ENCODE measurements at places on chromosomes 3 and 15.

- no peak for DNase-seq
Observed at GRCh38 chr15:78069052-78069414, 8.5 kb downstream of the TBC1D2B start.

- DNase-seq: no peak
Observed at GRCh38 chr3:101049532-101049931, 56.3 kb upstream of the ABI3BP start.

- no peak for DNase-seq
Observed at GRCh38 chr15:89192136-89192535, 29.2 kb downstream of the RLBP1 start.

- DNase-seq: no peak
Observed at GRCh38 chr15:93477188-93477587, 388.2 kb upstream of the RGMA start.

GRCh38 chr3:122189357-122189756 lies 5.9 kb downstream of the CASR start:
- no peak for DNase-seq

DNA sequence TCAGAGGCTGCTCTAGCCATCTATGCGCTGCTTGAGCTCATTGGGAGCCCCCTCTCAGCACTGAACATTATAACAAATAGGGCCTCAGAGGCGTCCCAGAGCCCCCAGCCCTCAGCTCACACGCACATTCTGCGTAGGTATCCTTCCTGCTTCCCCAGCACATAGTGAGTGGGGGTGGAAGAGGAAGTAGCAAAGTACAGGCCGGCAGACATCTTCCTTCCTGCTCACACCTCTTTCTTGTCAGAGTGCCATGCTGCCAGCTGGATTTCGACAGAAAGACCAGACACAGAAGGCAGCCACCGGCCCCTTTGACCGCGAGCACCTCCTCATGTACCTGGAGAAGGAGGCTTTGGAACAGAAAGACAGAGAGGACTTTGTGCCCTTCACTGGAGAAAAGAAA lies 16.6 kb downstream of the TMOD2 start:
- DNase-seq: no peak

DNA sequence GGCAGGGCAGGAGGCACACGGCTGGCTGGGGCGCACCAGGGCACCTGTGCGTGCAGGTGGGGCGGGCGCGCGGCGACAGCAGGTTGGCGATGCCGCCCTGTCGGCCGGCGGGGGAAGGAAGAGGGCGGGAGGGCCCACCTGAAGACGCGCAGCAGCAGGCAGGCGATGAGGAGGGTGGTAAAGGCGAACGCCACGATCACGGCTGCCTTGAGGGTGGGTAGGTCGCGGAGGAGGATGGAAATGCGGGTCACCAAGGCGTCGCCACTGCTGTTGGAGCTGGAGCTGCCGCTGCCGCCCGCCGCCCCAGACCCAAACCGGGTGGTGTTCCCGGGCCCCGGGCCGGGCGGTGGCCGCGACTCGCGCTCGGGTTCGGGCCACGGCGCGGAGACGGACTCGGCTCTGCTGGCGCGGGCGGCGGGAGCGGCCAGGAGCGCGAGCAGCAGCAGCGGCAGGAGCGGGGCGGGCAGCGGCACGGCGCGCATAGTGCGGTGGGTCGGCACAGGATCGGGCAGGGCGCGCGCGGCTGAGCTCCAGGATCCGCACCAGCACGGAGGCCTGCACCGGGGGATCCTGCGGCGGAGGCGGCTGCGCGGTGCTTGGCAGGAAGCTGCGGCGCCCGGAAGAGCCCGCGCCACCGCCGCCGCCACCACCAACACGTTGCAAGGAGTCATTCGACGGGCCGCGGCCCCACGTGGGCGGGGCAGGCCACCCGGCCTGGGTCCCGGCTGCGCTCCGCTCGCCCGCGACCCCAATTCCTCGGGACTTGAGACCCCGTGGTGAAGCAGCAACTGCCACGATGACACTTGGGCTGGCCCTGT lies at the start of gene FAM174B:
Gene FAM174B (minus strand): TSS at position 598 of the 818 bp plus-strand sequence.
- no peak for DNase-seq

DNA sequence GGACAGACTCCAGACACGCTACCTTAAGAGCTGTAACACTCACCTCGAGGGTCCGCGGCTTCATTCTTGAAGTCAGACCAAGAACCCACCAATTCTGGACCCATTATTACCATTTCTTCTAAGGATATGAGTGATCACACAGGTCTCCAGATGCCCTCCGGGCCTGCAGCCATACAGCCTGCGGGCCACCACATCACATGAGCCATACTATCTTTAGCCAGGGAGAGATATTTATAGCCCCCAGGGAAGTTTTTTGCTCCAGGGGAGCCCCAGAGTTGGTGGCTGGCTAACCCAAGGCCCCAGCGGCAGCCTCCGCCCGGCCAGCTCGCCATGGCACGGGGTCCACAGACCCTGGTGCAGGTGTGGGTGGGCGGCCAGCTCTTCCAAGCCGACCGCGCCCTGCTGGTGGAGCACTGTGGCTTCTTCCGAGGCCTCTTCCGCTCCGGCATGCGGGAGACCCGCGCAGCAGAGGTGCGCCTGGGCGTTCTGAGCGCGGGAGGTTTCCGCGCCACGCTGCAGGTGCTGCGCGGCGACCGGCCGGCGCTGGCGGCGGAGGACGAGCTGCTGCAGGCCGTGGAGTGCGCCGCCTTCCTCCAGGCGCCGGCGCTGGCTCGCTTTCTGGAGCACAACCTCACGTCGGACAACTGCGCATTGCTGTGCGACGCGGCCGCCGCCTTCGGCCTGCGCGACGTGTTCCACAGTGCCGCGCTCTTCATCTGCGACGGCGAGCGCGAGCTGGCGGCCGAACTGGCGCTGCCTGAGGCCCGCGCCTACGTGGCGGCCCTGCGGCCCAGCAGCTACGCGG lies at the start of gene KBTBD13:
Gene KBTBD13 (plus strand): TSS at position 261 of the 805 bp plus-strand sequence. CDS start 70 bp downstream, at position 331.
- DNase-seq: no peak

DNA sequence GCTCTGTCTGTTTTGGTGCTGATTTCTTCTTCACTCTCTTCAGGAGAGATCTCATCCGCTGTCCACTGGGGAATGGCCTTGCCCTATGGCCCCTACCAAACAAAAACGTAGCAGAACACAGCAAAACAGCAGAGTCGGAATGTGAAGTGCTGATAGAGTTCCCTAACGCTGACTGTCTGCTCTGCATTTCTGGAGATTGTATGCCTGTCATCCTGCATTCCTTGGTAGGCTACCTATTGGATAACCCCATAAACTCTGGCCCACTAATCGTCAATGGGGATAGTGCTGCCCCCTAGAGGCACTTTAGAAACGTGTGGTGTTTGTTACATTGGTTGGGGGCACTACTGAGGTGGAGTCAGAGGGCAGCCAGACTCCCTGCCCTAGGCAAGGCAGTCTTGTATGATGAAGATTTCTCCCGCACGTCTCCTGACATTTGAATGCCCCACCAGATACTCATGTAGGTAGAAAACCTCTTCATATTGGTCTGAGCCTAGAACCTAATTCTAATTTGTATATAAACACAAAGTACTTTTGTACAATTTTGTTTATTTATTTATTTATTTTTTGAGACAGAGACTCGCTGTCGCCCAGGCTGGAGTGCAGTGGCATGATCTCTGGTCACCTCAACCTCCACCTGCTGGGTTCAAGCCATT lies 15.6 kb upstream of the MAGEF1 start:
- peak; percentile 24 for DNase-seq

DNA sequence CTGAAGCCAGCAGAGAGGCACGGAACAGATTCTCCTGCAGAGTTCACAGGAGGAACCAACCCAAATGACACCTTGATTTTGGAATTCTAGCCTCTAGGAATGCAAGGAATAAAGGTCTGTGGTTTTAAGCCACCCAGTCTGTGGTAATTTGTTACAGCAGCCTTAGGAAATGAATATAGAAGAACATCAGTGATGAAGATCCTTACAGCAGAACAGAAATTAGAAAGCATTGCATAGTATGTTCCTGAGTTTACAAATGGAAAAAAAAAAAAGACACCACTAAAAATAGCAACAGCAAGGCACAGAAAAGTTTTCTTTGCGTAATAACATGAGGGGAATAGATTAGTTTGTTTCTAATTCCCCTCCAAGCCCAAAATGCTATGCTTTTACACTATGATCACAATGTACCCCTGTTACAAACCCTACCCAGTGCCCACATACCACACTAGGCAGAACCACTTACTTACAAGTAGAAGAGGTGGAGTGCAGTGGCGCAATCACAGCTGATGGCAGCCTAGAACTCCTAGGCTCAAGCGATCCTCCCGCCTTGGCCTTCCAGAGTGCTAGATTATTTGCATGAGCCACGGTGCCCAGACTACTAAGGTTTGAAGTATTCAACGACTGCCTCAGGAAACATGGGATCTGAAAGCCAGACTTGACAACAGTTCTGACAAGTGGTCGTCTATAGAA lies 84.3 kb downstream of the SHQ1 start:
- no peak for DNase-seq

GRCh38 chr3:159896543-159896942 lies 92.1 kb upstream of the IL12A start:
- DNase-seq: no peak

DNA sequence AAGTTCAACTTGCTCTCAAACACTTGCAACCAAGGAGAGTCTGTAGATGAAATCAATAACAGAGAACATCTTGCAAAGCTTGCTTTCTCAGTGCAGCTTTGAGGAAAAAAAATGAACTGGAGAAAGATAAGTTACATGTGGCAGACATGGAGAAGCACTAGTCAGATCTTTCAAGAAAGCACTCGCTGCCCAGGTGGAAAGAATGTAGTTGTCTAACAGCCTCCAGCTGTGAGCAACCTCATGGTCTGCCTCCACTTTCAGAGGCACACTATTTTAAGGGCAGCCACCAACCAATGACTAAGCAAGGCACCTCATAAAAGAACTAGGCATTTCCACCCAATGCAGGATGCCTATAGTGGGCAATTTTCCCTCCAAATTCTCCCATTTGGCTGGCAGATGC lies 125.4 kb upstream of the CPNE4 start:
- DNase-seq: no peak

GRCh38 chr3:183381179-183381578 lies 47.2 kb downstream of the MCF2L2 start:
- no peak for DNase-seq

GRCh38 chr15:72781631-72782030 lies 1.9 kb downstream of the ADPGK start:
- no peak for DNase-seq

- no peak for DNase-seq
Observed at GRCh38 chr3:42177801-42178150, 86.6 kb downstream of the TRAK1 start.

DNA sequence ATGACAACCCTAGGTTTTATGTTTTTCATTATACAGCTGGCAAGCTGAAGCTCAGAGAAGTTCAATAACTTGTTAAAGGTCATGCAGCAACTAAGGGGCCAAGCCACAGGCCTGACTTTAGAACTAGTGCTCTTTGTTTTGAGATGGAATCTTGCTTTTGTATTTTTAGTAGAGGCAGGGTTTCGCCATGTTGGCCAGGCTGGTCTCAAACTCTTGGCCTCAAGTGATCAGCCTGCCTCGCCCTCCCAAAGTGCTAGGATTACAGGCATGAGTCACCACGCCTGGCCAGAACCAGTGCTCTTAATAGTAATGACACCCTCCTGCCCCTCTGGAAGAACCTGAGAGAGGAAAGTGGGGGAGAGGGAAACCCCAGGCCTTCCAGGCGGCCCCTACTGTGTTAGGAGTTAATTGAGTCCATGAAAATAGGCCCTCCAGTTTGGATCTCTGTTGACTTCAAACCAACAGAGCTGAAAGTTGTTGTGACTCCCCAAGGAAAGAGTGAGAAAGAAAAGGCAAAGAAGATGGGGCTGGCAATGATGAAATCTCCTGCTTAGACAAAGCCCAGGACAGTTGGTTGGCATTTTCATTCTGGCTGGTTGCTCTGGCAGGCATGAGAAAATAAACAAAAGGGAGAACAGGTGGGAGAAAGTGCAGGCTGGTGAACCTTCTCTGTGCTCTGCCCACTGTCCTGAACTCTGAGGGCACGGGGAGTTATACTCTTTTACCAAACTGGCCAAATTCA lies 3.6 kb upstream of the PRRT3 start:
- DNase-seq: no peak

DNA sequence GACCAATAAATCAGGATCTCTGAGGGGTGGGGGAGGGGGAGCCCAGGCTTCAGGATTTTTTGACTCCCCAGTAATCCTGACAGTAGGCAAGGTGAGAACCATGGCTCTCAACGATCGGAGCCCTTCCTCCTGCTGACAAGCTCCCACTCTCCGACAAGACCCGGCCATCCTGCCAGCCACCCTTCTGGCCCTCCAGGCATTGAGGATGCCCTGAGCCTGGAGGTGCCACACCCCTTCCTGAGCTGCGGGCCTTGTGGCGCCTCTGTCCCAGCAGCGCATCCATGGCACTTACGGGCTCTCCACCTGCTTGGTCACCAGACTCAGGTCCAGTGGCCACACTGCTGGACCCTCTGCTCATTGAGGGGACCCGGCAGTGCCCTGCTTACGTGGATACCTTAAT lies 46.0 kb downstream of the MGLL start:
- DNase-seq: no peak

GRCh38 chr3:115928376-115928775 lies 305.1 kb downstream of the GAP43 start:
- no peak for DNase-seq

DNA sequence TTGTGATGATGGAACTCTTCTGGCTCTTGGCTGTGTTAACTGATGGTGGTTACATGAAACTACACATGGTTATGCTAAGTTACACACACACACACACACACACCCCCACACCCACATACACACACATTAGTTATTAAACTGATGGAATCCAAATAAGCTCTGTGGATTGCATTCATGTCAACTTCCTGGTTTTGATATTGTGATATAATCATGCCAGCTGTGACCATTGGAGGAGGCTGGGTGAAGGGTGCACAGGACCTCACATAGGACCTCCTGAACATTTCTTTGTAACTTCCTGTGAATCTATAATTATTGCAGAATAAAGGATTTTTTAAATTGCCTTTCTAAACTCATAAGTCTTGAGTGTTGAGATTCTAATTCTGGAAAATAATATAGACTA lies 58.9 kb upstream of the LIMD1 start:
- no peak for DNase-seq

- DNase-seq: no peak
Observed at GRCh38 chr3:126245811-126246727, 65.7 kb upstream of the ALDH1L1 start.

DNA sequence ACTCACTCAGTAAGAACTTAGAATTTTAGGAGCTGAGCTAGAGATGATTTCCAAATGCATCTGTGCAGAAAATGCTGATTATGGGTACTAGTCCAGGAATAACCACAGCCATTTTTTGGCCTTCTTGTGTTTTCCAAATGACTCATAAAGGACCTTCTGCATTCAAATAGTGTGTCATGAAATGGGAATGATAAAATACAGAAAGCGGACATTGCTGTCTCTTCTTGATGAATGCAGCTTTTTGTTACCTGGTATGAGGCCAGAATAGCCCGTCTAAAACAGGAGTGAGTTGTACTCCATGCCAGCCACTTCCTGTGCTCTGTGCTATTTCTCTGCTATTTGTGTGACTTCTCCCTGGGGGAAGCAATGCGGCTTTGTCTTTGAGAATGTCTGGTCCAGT lies 20.5 kb upstream of the FRMD5 start:
- no peak for DNase-seq

DNA sequence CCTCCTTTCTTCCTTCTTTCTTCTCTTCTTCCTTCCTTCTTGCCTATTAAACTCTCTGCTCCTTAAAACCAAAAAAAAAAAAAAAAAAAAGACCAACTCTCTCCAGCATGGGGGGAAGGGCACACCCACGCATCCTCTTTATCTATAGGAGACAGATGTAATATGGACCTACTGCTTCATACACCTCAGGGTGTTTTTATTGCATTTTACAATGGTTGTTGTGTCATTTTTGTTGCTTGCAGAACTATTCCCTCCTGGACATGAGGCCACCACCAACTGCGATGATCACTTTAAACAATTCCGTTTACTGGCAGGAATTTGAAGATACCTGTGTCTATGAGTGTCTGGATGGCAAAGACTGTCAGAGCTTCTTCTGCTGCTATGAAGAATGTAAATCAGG lies 561.4 kb downstream of the GABRG3 start:
- no peak for DNase-seq
